LHCN-M2 (cell line): ENCODE measurements at places on chromosomes 2 and 18. TPM values are rescaled to one million over a fixed set of nuclear protein-coding genes. Genes with fewer than 3 reads are reported as not detected.
A peak's percentile ranks its signal among the peaks of the same experiment; 100 is the strongest.

Gene SCYGR4
- not detected in 2 replicates for total RNA-seq

GRCh38 chr18:24762511-24762910 lies 302.1 kb downstream of the HRH4 start:
- no peak for DNase-seq

- peak; percentile 45 for DNase-seq
Measured at GRCh38 chr2:150012986-150013385, 425.4 kb upstream of the MMADHC start.

DNA sequence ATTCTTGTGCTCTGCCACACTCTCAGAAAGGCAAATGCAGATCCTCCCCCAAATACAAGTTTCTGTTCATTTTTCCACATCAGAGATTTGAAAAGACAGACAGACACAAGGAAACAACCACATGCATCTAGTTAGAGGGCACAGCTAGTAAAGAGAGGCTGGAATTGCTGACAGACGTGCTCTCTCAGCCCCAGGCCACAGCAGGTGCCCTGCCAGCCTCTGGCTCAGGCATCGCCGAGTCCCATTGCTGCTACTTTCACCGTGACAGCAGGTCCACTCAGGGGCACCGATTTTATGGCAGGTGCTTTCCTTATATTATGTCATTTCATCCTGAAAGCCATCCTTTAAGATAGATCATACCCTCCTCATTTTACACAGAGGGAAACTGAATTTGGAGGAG lies 507.5 kb downstream of the EIPR1 start:
- no peak for DNase-seq

GRCh38 chr2:205975082-205975949 lies 110.7 kb downstream of the INO80D start:
- peak; percentile 26 for DNase-seq

- DNase-seq: no peak
Measured at GRCh38 chr18:68822926-68823325, 25.0 kb downstream of the CCDC102B start.

DNA sequence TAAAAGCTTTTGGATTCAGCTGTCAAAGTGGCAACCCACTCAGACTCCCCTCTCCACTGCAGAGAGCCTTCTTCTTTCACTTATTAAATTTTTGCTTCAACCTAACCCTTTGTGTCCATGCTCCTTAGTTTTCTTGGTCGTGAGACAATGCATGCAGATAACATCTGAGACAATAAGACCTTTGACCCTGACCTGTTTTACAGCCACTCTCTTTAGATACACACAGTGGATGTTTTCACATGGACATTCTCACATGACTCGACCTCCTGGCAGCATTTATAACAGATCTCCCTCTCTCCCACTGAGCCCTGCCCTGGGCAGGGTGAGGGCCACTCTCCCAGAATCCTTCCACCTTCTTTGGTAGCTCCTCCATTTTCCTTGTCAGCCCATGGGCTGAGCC lies 30.4 kb upstream of the IL36G start:
- DNase-seq: no peak

- no peak for DNase-seq
Measured at GRCh38 chr18:28736223-28736622, 559.3 kb upstream of the CDH2 start.

GRCh38 chr2:63765117-63765516 lies 76.6 kb upstream of the UGP2 start:
- DNase-seq: no peak

GRCh38 chr18:37674570-37674969 lies 109.0 kb upstream of the CELF4 start:
- no peak for DNase-seq

- no peak for DNase-seq
Measured at GRCh38 chr2:220175967-220176366, 548.5 kb downstream of the SLC4A3 start.

- no peak for DNase-seq
Measured at GRCh38 chr2:156562124-156562523, 125.9 kb downstream of the GPD2 start.

DNA sequence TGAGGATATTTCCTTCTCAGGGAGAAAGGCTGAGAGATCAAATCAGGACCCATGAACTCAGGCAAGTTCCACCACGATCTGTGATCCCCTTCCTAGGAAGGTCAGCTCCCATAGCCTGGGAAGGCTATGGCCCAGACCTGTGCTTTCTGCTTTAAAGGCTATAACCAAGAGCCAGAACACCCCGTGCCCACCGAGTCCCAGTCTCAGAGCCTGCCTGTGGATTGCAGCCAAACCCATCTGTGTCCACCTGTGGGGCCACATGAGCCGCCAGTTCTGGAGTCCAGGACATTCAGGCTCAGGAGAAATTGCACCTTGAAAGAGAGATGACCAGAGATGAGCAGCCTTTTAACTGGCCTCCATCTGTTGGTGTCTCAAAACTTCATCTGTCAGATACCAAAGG lies 46.9 kb downstream of the MAL start:
- no peak for DNase-seq

GRCh38 chr2:101112772-101113157 lies 38.4 kb downstream of the TBC1D8 start:
- no peak for DNase-seq

DNA sequence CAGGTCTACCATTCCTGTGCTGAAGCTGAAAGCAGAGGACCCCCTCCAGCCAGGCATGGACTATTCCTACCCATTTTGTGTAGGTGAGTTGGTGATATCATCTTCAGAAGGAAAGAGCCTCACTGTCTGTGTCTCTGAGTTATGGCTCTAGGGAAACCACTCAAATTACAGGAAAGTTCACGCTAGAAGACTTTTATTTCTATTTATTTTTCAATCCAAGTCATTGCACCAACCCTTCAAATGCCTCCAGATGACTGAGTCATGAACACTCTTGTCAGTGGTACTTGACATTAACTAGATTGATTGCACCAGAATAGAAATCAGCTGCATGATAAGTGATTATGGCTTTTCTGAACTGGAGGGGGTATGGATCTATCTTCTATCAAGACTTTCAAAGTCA lies 338.4 kb downstream of the MBD2 start:
- DNase-seq: no peak

- peak; percentile 83 for DNase-seq
Measured at GRCh38 chr2:134727385-134727784, 8.6 kb upstream of the TMEM163 start.
